Activated CD8-positive, alpha-beta T cell treated with anti-CD3 and anti-CD28 coated beads, Interleukin-2, amount 10 ng/mL, durations not matched to agents 7 days and 5 days (primary cell): ENCODE measurements at places on chromosomes 2 and 18. TPM values are rescaled to one million over a fixed set of nuclear protein-coding genes. Genes with fewer than 3 reads are reported as not detected.
A peak's percentile ranks its signal among the peaks of the same experiment; 100 is the strongest.

DNA sequence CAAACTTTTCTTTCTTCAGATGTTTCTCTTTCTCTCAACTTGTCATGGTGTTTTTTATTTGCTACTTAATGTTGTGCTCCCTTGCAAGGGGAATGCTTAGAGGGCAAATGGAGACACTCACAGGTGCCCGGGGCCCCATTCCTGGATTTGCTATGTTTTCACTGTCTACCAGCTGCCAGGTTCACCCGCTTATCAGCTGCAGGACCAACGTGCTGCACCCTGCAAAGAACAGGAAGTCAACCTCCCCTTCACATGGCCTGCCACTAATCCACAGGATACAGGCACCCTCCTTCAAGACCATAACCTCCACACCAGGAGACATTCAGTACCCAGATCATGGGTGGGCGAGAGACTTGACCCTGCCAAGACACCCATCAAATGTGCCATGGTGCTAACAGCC, 237.6 kb upstream of the STON1 start:
- H3K4me3 ChIP-seq, result no peak overlapping the region
- H3K4me1 ChIP-seq, result peaks cover 19% of the 10 kb centered on the region
- no peak for DNase-seq

Gene DCDC2C
- total RNA-seq, result not detected

- no peaks in the 10 kb centered on the region for H3K36me3 ChIP-seq
- no peak for DNase-seq
- H3K27me3 ChIP-seq, result no peaks in the 10 kb centered on the region
- no peak overlapping the region for H3K27ac ChIP-seq
These were observed 530.7 kb downstream of the CBLN2 start for GRCh38 chr18:72013427-72013850.

DNA sequence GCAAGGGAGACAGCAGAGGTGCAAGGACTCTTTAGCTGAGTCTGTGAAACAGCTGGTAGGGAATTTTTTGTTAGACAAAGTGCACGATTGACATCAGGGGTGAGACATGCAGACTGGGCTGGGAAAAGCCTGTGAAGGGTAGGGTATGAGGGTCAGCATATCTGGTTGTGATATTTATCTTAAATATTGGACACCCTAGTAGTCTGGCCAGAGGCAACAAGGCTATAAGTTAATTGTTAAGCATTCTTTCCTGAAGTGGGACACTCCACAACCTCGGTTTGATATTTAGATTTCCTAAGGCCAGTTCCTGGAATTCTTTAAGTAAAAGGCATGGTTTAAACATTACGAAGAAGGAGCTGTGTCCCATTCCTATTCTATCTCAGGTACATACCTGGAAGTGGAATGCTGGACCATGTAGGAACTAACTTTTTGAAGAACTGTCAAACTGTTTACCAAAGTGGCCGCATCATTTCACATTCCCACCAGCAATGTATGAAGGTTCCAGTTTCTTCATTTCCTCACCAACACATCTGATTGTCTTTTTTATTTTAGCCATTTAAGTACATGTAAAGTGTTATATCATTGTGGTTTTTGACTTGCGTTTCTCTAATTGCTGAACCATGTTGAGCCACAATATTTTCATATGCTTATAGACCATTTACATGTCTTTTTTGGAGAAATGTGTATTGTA, 22.5 kb downstream of the EHBP1 start:
- peaks cover 5% of the 10 kb centered on the region for H3K36me3 ChIP-seq
- no peak overlapping the region for H3K27ac ChIP-seq
- H3K27me3 ChIP-seq, result no peaks in the 10 kb centered on the region
- no peak for DNase-seq

Gene ARHGAP28
- total RNA-seq, result not detected

- H3K4me1 ChIP-seq, result no peaks in the 10 kb centered on the region
- no peaks in the 10 kb centered on the region for H3K36me3 ChIP-seq
- no peaks in the 10 kb centered on the region for H3K27me3 ChIP-seq
- H3K4me3 ChIP-seq, result no peak overlapping the region
- no peak for DNase-seq
These were observed 259.1 kb downstream of the TDRD15 start for GRCh38 chr2:21382701-21383520.

DNA sequence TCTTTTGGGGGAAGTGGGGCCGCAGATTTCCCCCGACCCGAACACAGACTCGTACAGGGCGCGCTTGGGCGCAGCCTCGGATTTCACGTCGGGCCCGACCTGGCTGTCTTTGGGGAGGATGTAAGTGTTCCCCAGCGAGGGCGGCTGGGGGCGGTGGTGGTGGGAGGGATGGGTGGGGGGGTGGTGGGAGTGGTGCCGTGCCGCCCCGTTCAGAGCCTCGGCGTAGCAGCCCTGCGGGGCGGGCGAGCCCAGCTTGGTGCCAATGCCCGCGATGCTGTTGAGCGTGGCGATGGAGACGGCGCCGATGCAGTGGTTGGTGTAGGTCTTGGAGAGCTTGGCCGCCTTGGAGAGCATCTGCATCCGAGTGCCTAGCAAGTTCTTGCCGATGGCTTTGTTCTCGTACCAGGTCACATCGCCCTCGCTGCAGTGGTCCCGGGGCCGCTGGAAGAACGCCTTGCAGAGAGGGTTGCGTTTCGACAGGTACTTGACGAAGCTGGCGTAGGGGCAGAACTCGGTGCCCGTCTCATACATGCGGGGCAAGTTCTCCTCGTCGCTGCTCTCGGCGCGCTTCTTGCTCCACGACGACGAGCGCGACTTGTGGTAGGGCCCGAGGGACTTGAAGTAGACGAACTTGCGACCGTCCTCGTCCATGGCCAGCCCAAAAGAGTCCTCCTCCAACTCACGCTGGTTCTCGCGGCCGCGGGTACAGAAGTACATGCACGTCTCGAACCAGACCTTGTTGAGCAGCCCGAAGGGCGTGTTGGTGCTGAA, 1.3 kb downstream of the KCTD1 start:
- peaks cover 26% of the 10 kb centered on the region for H3K4me1 ChIP-seq
- no peak overlapping the region for H3K27ac ChIP-seq
- peaks cover 24% of the 10 kb centered on the region for H3K27me3 ChIP-seq
- H3K36me3 ChIP-seq, result peaks cover 4% of the 10 kb centered on the region
- H3K4me3 ChIP-seq, result peak overlapping the region; percentile 68
- DNase-seq, result no peak

DNA sequence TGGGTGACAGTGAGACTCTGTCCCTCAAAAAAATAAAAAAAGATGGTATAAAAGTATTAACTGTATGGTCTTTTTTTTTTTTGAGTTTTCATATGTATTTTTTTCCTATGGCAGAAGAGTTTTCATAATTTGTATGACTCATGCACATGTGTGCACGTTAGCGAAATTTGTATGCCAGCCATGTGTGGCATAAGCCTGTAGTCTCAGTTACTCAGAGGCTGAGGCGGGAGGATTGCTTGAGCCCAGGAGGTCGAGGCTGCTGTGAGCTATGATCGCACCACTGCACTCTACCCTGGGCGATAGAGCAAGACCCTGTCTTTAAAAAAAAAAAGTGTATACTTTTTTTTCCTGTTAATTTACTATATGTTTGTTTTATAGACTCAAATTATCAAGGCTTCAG, 160.8 kb downstream of the TGIF1 start:
- no peak overlapping the region for H3K27ac ChIP-seq
- H3K4me1 ChIP-seq, result peaks cover 32% of the 10 kb centered on the region
- H3K27me3 ChIP-seq, result no peaks in the 10 kb centered on the region
- H3K36me3 ChIP-seq, result peaks cover 14% of the 10 kb centered on the region
- no peak overlapping the region for H3K4me3 ChIP-seq

GRCh38 chr2:173431191-173431590, 76.5 kb downstream of the CDCA7 start:
- H3K27ac ChIP-seq, result no peak overlapping the region
- no peak overlapping the region for H3K4me3 ChIP-seq

DNA sequence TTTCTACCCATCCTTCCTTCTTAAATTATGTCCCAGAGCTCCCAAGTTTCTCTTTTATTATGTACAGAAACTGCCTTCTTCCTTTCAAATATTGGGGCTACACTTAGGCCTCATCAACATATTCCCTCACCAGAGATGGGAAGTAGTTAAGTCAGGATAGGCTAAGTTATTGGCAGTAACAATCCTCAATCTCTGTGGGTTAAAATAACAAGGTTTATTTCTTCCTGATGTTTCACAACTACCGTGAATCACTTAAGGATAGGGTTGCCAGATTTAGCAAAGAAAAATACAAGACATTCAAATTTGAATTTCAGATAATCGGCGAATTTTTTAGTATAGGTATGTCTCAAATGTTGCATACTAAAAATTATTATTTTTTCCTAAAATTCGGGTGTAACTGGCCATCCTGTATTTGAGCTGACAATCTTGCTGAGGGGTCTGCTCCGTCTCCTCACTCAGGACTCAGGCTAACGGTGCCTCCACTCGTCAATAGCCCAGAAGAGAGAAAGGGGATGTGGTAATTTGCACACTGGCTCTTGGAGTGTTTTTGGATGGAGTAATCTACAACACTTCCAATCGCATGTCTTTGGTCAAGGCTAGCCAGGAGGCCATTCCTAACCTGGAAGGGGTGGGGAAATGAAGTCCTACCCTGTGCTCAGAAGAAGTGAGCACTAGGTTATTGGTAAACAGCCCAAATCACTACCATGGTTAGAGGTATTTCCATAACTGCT, 91.7 kb downstream of the ACTR3 start:
- H3K27me3 ChIP-seq, result no peaks in the 10 kb centered on the region
- no peak overlapping the region for H3K4me3 ChIP-seq
- H3K36me3 ChIP-seq, result no peaks in the 10 kb centered on the region
- H3K4me1 ChIP-seq, result peaks cover 4% of the 10 kb centered on the region

Gene LRPPRC
- 94.7 TPM for total RNA-seq

GRCh38 chr2:113133704-113134598, 6.6 kb downstream of the IL1RN start:
- no peak overlapping the region for H3K27ac ChIP-seq
- peak; percentile 47 for DNase-seq
- H3K36me3 ChIP-seq, result no peaks in the 10 kb centered on the region
- H3K27me3 ChIP-seq, result no peaks in the 10 kb centered on the region
- H3K4me1 ChIP-seq, result peaks cover 30% of the 10 kb centered on the region

Gene TMEM17
- total RNA-seq, result not detected
